ENCODE measurements at places on chromosomes 7 and 10. TPM values are rescaled to one million over a fixed set of nuclear protein-coding genes. Genes with fewer than 3 reads are reported as not detected.
A peak's percentile ranks its signal among the peaks of the same experiment; 100 is the strongest.

DNA sequence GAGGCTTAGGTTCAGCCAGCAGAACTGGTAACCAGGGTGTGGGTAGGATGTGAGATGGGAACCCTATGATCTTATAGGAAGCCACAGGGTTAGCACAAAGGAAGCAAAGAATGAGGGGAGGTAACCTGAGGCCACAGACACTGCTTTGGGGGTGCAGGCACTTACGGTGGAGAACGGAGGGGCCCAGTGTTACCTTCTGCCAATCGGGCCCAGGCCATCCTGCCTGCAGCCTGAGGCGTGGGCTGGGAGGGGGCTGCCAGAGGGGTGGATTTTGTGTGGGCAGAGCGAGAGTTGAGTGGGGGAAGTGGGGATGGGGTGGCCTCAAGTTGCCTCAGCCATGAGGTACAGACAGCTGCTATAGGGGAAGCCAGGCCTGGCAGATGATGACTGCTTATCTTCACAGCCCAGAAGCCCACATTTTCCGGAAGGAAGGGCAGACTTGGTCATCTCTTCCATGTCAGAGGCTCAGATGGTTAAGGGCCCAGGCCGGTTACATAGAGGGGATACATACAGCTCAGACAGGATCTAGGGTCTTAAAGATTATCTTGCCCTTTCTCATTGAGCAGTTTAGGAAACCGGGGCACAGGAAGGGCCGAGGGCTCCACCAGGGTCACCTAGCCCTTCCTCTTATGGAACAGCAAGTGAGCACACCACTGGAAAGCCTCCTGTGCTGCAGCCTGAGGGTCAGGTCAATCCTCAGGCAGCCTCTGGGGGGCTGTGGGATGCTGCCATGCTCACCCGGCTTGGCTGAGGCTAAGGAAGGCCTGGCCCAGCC is 24.4 kb upstream of the VSIR start:
- H3K4me3 ChIP-seq = no peak overlapping the region
- no peaks in the 10 kb centered on the region for H3K4me1 ChIP-seq
- DNase-seq = no peak
- H3K27me3 ChIP-seq = peaks cover 12% of the 10 kb centered on the region
- no peaks in the 10 kb centered on the region for H3K36me3 ChIP-seq

DNA sequence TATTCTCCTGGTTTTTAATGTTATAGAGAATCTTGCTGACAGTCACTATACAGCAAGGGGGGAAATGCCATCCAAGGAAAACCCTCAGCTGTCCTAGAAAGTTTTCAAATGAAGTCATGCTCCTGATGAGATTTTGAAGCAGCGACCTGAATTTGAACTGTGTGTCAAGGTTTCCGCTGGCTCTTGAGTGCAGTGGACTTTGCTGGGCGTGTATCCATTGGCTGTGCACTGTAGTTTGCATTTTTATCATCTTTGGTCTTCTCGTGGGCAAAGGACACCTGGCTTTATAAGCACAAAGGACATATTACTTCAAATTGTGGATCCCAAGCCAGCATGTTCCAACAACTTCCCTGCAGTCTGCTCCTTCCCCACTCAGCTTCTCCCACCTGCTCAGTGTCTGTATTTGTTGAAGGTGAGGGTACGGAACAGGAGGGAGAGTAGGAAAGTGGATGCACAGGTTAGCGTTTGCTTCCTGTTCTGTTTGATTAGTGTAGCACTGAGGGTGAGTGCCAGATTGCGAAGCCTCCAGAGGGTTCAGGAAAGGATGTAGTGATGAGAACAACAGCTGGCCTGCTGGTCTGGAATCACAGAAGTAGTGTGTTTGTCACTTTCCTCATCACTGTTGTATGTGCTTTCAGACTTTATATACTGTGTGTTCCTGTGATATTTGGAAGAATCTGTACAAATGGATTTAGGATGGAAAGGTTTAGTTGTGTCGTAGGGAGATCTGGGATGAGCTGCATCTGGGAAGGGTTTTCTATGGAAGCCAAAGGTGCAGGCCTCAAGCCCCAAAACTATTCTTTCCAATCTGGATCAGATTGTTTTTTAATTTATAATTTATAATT is 204.8 kb downstream of the BMPER start:
- H3K27me3 ChIP-seq = no peaks in the 10 kb centered on the region
- peaks cover 2% of the 10 kb centered on the region for H3K36me3 ChIP-seq
- H3K4me1 ChIP-seq = no peaks in the 10 kb centered on the region
- H3K4me3 ChIP-seq = no peak overlapping the region

The CAV2 gene
- 127 TPM for total RNA-seq

- no peaks in the 10 kb centered on the region for H3K36me3 ChIP-seq
- H3K4me3 ChIP-seq = no peak overlapping the region
- H3K27ac ChIP-seq = no peak overlapping the region
- no peaks in the 10 kb centered on the region for H3K27me3 ChIP-seq
- DNase-seq = no peak
Measured at GRCh38 chr7:49980465-49980864, 112.6 kb downstream of the ZPBP start.

GRCh38 chr7:25095516-25096345 is 29.3 kb downstream of the CYCS start:
- peaks cover 2% of the 10 kb centered on the region for H3K36me3 ChIP-seq
- H3K4me1 ChIP-seq = peaks cover 6% of the 10 kb centered on the region
- peaks cover 2% of the 10 kb centered on the region for H3K27me3 ChIP-seq
- DNase-seq = no peak
- no peak overlapping the region for H3K4me3 ChIP-seq

GRCh38 chr10:123017421-123018165 is 8.8 kb downstream of the ACADSB start:
- DNase-seq = no peak
- no peaks in the 10 kb centered on the region for H3K4me1 ChIP-seq
- H3K4me3 ChIP-seq = no peak overlapping the region
- H3K27me3 ChIP-seq = no peaks in the 10 kb centered on the region
- no peaks in the 10 kb centered on the region for H3K36me3 ChIP-seq

The PVRIG gene
- not detected for total RNA-seq

The LRRC18 gene
- total RNA-seq = not detected

The PSD gene
- total RNA-seq = 3.0 TPM

DNA sequence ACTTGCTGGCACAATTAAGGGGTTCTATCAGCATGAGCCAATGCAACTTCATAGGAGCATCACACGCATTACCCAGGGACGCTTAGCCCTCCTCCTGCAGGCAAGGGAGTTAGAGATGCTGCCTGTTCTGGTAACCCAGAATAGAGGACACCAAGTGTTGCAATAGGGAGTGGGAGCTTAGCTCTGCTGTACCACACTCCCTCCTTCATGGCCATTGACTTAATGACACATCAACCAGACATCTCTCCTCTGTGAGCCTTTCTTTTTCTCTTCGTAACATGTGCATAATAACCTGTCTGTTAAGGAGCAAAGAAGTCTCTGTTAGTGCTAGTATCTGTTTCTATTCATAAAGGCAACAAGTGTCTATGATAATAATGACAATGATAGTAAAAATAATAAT is 282.4 kb downstream of the SORCS3 start:
- H3K36me3 ChIP-seq = no peaks in the 10 kb centered on the region
- no peaks in the 10 kb centered on the region for H3K4me1 ChIP-seq
- no peaks in the 10 kb centered on the region for H3K27me3 ChIP-seq
- no peak for DNase-seq
- H3K4me3 ChIP-seq = no peak overlapping the region

- H3K36me3 ChIP-seq = no peaks in the 10 kb centered on the region
- DNase-seq = no peak
- H3K4me1 ChIP-seq = peaks cover 66% of the 10 kb centered on the region
- H3K4me3 ChIP-seq = no peak overlapping the region
- H3K27ac ChIP-seq = peak overlapping the region; percentile 62
Measured at GRCh38 chr7:133051066-133051465, 30.8 kb downstream of the CHCHD3 start.

DNA sequence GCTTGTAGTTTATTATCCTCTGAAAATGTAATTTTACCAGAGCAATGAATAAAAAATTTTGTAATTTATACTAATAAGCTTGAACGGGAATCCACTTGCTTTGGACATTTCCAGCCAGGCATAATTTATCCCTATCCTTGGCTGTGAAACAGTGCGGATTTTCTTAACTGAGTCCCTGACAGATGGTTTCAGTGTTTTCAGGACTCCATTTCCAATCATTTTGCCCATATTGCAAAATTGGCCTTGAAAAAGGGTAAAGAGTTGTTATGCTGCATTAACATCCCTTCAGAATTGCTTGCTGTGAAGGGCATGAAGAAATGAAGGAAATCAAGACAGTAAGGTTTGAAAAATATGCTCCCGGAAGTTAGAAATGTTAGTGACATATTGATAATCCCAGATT is 57.7 kb downstream of the NXPH1 start:
- H3K4me1 ChIP-seq = no peaks in the 10 kb centered on the region
- no peaks in the 10 kb centered on the region for H3K36me3 ChIP-seq
- H3K27me3 ChIP-seq = no peaks in the 10 kb centered on the region
- H3K4me3 ChIP-seq = no peak overlapping the region
- H3K27ac ChIP-seq = no peak overlapping the region

DNA sequence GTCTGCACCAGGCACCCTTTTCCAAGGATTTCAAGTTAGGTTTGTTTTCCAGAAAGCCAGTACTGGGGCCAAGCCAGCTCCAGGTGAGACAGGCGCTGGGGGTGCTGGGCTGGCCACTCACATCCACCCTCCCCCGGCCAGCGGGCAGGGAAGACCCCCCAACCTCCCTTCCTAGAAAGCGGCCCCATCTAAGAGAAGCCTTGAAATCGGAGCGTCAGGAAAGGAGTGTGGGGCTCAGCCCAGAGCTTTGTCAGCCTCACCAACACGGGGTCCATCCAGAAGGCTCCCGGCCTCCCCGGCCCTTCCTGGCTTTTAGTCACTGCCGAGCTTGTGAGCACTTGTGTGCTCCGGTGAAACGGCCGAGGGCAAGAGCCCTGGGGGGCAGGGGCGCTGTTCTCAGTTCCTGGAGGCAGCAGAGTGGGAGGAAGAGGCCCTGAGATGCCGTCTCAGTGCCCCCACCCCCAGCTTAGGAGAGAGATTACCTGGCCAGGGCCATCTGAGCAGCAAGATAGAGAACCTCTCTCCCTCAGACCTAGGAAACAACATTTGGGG is 39.6 kb downstream of the PDGFA start:
- H3K27ac ChIP-seq = no peak overlapping the region
- DNase-seq = peak; percentile 70
- H3K27me3 ChIP-seq = peaks cover 10% of the 10 kb centered on the region
- no peaks in the 10 kb centered on the region for H3K36me3 ChIP-seq
- peaks cover 18% of the 10 kb centered on the region for H3K4me1 ChIP-seq

GRCh38 chr10:67667035-67667425 is 29.0 kb downstream of the CTNNA3 start:
- H3K4me3 ChIP-seq = no peak overlapping the region
- no peak for DNase-seq
- peak overlapping the region; percentile 10 for H3K27ac ChIP-seq
- no peaks in the 10 kb centered on the region for H3K27me3 ChIP-seq
- no peaks in the 10 kb centered on the region for H3K36me3 ChIP-seq

GRCh38 chr10:74084955-74085354 is 65.7 kb downstream of the AP3M1 start:
- H3K36me3 ChIP-seq = peaks cover 28% of the 10 kb centered on the region
- no peak for DNase-seq
- H3K27me3 ChIP-seq = no peaks in the 10 kb centered on the region
- H3K27ac ChIP-seq = no peak overlapping the region
- no peak overlapping the region for H3K4me3 ChIP-seq

All from chondrocyte (in vitro differentiated cells).